ENCODE measurements at places on chromosomes 3 and 15.

- no peak for DNase-seq
These were observed 21.8 kb downstream of the FLNB start for GRCh38 chr3:58029842-58030584.

DNA sequence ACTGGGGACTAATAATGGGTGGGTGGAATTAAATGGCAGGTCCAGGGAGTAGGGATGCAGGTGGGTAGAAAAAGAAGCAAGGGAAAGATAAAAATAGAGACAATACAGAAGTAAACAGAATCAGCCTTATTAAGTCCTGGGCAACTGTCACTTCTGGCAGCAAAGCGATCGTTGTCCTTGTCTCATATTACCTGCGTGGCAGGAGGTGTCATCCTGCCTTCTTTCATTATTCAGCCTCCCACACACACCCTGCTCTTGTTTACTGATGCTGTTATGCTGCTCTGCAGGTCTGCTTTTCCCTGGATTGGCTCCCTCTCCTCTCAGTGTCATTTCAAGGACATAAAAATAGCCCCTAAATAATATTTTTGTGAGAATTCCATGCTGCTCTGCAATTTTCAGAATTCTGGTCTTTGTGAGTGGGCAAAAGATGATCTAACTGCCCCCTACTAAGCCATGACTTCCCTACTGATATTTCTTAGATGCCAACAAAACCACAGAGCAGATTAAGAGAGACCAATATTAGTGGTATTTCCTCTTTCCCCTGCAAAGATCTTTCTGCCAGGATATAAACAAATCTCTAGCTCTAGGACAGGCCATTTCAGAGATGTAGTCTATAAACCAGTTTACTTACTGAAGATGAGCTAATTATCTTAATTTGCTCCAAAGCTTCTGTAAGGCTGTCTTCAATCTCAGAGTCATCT is 8.5 kb downstream of the VEPH1 start:
- DNase-seq: peak; percentile 70

- DNase-seq: no peak
These were observed 58.1 kb downstream of the COL8A1 start for GRCh38 chr3:99696497-99696896.

DNA sequence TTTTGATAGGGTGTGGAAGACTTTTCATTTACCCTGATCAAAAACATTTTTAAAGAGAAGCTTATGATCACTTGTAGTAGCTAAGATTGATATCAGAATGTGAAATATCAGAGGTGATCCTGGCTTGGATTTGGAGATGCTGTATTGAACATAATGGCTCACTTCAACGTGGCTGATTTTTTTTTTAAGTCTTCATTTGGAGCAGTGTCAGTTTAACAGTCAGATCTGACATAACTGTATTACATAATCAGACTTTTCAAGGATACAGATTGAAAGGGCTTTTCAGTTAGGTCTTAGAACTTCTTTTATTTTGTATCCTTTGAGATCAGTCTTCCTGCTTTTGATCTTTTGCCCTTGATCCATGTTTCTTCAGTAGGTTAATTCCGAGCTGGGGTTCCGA is 98.5 kb downstream of the ITPR1 start:
- no peak for DNase-seq

DNA sequence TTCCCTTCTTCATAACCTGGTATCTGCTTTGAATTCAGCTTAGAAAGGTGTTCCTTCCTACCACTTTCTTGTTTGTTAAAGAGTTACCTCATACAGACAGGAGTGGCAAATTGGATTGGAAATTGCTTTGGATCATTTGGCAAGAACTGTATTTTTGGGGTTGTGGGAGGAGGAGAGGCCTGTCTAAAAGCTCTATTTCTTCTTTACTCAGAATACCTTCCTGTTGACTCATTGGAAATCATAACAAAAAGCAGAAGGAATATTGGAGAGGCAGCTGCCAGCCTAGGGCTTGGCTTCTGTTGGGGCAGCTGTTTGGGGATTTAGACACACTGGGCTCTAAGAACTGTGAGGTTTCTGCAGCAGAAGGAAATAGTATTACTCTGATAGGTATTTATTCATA is 14.2 kb downstream of the IQGAP1 start:
- DNase-seq: peak; percentile 91

DNA sequence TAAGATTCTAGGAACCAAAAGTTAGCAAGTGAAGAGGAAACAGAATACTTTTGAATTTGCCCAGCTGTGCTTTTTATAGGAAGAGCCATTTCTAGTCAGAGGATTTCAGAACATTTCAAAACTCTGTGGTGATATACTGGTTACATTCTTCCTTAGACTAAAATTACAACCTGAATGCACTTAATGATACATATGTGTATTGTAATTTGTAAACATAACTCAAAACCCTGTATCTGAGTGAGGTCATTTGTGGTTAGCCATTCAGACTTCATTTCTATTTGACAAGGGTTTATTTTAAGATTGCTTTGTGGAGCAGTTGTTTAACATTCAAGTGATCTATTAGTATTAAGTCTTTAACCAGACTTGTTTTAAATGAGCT is 59.4 kb upstream of the TRIM71 start:
- peak; percentile 35 for DNase-seq

DNA sequence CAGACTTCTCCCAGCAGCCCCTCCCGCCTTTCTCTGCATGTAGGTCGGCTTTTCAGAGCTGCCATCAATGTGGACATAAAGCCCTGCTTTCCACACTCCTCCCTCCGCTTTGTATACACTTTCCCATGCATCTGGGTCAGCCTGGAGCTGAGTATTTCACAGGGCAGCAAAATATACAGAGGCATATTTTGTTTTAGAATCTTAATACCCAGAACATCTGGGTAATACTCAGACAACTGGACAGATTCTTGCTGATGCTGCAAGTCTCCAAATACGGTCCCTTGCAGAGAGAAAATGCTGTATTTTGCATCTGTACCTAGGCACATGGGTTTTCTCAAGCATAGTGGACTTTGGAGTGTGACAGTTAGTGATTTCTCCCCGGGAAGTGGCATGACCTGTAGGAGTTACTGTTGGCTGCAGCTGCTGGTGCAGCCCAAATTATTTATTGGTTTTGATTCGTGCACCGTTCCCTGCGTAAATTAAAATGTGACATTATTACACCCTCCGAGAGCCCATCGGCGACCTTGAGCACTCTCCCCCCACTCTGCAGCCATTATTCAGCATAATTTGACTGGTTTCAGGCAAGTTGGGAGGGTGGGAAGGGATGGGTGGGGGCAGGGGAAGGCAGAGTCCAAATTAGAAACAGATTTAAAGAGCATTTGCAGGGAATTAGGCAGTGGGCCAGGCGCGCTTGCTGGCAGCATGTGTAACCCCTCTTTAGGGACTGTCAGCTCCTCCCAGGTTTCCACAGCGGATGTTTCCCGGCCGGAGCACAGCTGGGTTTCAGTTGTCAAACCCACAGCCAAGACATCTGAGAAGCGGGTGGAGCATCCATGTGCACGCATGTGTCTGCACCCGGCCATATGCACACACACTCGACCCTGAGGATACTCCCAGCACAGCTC is 100.8 kb downstream of the CPN2 start:
- peak; percentile 52 for DNase-seq
